ENCODE measurements at places on chromosomes 6 and 20.
A peak's percentile ranks its signal among the peaks of the same experiment; 100 is the strongest.

- no peak for DNase-seq
These were observed 18.3 kb downstream of the LRRC1 start for GRCh38 chr6:53813096-53813495.

GRCh38 chr6:33677143-33677660, 34.3 kb downstream of the UQCC2 start:
- peak; percentile 30 for DNase-seq

- DNase-seq = peak; percentile 41
These were observed 86.8 kb downstream of the PPP1R14C start for GRCh38 chr6:150229436-150230163.

DNA sequence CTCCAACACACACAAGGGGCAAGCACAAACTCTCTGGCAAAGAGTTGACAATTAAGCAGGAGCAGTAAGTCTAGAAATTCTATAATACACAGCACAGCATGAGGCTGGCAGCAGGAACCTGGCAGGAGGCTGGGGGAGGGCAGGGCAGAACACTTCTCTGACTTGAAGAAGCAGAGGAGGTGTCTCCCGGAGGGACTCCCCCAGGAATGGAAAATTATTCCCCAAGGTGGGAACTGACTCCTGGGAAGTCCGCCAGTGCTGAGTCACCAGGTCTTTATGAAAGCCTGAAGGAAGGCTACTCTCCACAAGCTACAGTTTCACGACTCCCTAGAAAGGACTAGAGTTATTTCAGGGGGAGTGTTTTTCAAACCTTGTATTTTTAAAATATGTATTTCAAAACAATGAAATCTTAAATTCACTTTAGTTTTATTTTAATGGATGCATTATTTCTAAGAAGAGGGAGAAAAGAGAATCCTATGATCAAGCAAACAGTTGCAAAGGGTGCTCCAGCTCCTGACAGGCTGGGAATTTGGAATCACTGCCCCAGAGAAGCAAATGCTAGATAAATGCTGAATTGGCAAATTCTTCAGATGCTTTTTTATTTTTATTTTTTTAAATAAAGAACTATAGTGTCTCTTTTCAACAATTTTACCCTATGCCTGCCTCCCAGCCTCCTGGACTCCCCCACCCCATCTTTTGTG, 192.8 kb downstream of the LY86 start:
- DNase-seq = no peak

GRCh38 chr20:58511861-58512260, 3.3 kb downstream of the APCDD1L start:
- DNase-seq = peak; percentile 73

DNA sequence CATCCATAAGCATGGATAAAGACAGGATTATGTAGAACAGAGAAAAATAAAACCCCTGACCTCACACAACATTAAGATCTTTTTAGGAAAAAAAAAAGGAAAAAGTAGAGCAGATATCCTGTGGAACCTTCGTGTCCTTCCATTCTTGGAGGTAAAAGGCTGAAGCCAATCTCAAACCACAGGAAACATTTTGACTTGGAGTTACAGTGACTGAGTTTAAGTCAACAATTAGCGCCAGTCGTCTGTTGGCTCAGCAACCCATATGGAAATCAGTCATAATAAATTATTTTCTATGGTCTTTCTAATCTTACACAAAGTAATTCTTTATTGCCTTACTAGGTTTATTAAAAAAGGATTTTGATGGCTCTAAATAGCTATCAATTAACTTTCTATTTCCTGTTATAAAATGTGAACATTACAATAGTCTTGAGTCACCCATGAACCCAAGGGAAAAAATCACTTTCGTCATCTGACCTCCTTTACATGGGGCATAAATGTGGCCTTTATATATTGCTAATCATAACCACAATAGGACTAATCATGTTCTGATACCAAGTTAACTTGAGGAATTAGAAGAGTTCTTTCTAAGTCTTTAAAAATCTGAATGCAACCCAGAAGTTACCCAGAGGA, 592.9 kb downstream of the TFAP2B start:
- DNase-seq = no peak

GRCh38 chr6:149969635-149970034, 5.9 kb downstream of the ULBP1 start:
- DNase-seq = no peak

DNA sequence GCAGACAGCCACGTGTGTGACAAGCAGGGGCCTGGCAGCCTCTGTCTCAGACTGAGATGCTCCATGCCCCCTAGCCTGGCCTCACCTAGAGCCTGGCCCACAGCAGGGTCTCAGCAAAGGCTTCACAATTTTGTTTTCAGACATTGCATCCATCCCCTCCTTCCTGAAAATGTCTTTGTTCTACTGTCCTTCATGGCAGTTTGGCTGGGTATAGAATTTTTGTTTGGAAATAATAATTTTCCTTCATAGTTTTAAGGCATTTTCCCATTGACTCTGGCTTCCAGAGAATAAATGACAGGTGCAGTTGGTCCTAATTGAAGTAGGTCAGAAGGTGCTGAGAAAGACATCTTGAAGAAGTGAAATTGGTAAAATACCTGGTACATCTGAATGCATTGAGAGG, 216.2 kb downstream of the EYA2 start:
- no peak for DNase-seq

GRCh38 chr6:55825402-55826051, 49.9 kb downstream of the BMP5 start:
- DNase-seq = peak; percentile 26

DNA sequence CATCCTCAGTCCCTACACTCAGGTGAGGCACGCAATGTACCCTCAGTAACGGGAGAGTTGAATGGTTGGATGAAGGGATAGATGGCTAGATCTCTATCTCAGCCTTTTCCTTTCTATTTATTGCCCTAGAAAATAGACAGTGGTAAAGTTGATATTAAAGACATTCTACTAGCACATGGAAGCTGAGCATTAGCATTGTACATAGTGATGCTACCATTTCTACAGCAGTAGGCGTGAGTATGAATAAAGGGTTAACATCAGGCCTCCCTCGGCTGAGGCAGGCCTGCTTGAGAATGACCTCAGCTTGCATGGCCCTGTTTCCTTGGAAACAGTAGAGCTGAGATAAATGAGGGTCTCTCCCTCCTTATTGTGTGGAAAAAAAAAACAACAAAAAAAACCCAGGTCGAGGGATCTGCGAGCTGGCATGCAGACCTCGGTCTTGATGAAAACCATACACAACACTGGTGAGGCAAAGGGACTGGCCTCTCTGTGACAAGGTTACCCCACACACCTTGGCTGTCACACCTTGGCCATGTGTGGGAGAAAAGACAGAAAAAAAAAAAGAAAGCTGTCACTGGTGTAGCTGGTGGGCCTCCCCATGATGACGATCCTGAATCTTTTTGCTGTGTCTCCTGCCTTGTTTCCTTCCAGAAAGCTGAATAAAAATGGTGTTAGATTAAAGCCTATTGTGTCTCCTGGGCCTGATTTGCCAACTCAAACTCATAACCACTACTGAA, 160.0 kb downstream of the HACE1 start:
- no peak for DNase-seq

DNA sequence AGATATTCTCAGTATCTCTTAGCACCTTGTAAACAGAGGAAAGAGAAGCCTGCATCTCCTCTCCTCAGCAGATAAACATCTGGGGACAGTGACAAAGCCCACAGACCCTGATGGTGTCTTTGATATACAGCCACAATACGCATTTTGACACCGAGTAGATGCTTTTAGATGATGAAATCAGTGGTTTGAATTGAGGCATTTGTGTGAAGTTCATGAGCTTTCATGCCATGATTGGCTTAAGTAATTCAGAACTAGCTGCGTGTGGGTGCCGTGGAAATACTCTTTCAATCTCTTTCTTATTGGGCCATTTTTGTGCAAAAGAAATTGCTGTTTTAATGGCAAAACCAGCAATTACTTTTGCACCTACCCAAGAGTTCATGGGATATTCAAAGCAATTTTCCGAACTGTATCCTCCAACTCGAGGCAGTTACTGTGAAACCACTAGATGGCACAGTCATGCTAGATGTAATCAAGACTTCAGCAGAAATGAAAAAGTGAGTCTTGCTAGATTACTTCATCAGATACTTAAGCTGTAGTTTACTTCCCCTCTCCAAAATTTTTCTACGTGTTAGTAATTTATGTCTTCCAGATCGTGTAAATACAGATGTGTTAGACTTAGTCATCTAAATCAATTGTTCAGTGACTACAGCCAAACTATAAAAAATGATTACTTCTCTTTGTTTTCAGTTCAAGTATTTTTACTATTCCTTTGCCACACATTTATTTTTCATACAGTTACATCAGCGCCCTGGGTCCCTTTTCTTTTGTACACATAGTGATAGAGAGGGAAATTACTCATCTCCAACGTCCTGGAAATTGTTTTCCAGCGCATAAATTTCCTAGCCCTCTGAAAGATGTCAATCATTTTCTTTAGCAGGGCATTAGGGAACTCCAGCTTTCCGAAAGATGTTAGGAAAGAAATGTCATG, 49.4 kb downstream of the IYD start:
- peak; percentile 91 for DNase-seq

DNA sequence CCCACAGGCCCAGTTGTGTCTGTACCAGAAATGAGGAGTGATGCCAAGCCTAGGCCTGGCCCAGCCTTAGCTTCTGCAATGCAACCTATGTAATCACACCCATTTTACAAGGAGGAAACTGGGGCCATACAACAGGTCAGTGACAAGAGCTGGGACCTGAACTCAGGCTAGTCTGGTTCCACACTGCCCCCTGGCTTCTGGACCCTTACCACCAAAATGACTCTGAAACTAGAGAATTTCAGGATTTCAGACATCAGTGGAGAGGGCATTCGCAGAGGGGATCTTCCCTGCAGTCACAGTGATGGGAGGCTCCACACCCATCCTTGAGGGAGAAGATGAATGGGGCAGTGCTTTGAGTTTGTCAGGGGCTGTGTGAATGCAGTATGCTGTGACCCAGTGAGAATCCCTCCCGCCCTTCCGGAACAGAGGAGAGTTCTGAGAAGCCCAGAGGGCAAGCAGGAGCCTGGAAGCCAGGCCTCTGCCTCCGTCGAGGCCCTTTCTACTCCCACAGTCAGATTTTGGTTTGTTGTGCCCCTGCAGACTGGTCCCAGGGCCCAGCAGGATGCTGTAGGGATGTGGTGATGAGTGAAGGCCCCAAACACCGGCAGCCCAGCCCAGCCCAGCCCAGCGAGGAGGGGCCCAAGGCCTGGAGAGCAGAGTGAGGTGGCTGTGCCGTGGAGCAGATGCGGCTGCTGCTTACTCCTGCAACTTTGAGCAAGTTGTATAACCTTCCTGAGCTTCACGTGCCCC, 48.1 kb upstream of the MYL9 start:
- DNase-seq = no peak

- no peak for DNase-seq
These were observed 39.8 kb downstream of the UQCC2 start for GRCh38 chr6:33671744-33672072.

GRCh38 chr20:16808796-16809195, 60.6 kb downstream of the OTOR start:
- peak; percentile 75 for DNase-seq

GRCh38 chr6:112695001-112695400, 347.9 kb downstream of the RFPL4B start:
- no peak for DNase-seq

DNA sequence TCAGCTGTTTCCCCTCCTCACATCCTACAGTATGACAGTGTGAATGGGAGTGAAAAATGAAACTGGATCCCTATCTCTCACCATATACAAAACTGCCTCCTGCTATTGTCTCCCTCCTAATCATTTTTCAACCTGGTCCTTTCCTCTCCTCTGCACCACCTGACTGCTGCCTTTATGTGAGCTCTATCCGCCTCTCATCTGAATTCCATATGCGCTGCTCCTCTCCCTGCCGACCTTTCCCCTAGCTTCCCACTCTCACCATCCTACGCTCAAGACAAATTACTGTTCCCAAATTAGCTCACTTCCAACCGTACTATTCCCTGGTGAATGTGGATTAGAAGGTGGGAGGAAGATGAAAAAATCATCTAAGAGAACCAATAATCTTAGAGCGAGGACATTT, 148.4 kb upstream of the FBXL4 start:
- DNase-seq = no peak

DNA sequence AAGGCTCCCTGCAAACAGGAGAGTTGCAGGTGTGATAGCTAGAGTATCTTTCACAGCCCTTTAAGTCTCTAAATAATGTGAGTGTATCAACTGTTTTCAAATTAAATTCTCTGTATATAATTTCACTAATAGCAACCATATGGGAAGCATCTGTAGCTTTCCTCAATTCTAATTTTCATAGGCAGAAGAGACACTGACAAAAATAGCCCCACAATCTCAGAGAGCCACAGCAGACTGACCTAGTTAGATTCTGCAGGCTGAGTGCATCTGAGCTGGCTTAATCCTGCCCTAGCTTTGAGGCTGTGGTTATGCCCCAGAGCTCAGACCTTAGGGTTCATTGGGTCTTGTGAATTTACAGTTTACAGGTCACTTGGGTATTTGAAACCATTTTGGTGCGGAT, 63.9 kb downstream of the MAP7 start:
- DNase-seq = no peak

- peak; percentile 23 for DNase-seq
These were observed at the start of gene KCNQ5 for GRCh38 chr6:72621291-72622093. Gene KCNQ5, plus strand, starts transcription at chr6:72622064.

- DNase-seq = no peak
These were observed 284.9 kb upstream of the ECI2 start for GRCh38 chr6:4420160-4420865.

DNA sequence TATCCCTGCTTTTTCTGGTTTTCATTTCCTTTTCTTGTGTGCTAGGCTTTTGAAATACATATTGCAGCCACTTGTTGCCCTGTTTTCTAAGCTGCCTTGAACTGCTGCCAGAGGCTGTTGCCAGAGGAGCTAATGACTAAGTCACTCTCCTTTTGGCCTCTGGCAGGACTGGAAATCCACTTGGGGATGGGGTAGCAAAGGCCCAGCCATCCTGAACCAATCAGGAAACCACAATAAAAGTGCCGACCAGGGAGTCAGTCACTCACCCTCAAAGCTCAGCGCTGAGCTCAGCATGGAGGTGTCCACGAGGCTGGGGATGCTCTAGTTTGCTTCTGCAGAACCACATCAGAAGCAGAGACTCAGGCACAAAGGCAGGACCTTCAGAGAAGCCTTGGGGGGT, 813.0 kb downstream of the DHX35 start:
- DNase-seq = peak; percentile 45

GRCh38 chr20:3090565-3090964, 6.0 kb upstream of the AVP start:
- DNase-seq = no peak

GRCh38 chr6:74749211-74750147, 456.4 kb downstream of the COL12A1 start:
- DNase-seq = peak; percentile 13

- DNase-seq = no peak
These were observed 6.2 kb downstream of the LINC00237 start for GRCh38 chr20:21099751-21100577.
